Endothelial cell of umbilical vein (primary cell): ENCODE measurements at places on chromosomes 2 and 18. TPM values are rescaled to one million over a fixed set of nuclear protein-coding genes. Genes with fewer than 3 reads are reported as not detected.
A peak's percentile ranks its signal among the peaks of the same experiment; 100 is the strongest.

DNA sequence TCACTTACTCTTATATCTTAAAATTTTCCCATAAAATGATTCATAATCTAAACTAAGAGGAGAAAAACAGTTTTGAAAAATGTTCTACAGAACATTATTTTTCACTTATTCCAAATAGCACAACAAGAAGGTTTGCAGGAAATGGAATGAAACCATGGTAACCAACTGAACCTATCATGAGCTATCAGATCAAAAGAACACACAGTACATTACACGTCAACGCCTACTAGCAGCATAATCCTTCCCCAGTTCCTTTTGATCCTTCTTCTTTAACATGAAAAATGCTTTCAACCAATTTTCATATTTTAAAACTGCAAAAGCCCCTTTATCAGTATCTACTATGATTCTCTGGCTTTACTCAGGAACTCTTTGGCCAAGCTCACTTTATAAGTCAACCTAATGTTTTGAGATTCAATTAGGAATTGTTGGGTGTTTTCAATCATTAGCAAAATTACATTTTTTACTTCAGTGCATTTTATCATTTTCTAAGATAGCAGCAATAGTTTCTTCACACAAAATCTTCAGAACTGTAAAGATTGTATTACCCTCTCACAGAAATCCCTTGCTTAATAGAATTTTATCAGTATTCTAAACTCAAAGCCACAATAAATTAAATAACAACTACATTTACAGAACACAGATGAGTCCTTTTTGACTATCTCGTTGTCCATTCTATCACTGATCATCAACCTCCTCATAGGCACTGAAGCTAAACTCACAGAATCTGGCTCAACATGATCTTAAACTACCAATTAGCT, 102.5 kb downstream of the CHN1 start:
- DNase-seq: peak; percentile 24
- no peaks in the 10 kb centered on the region for H3K4me1 ChIP-seq
- H3K4me3 ChIP-seq: no peak overlapping the region
- H3K27ac ChIP-seq: no peak overlapping the region
- H3K27me3 ChIP-seq: no peaks in the 10 kb centered on the region

DNA sequence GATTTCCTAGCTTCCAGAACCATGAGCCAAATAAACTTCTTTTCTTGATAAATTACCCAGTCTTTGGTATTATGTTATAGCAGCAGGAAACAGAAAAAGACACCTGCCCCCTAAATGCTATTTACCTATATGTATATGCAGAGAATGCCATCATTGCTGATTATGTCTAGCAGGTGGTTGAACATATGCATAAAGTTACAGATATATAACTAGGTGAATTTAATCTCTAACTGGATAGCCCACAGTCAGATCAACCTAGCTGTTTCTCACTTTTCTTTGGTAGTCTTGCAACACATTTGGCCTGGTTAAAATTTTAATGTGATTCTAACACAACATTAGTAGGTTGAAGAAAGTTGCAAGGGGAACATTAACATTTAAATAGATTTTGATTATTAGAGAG, 7.1 kb upstream of the CERS6 start:
- H3K4me1 ChIP-seq: no peaks in the 10 kb centered on the region
- no peak overlapping the region for H3K27ac ChIP-seq
- no peak for DNase-seq

GRCh38 chr2:170694316-170694715, 20.8 kb upstream of the SP5 start:
- H3K27me3 ChIP-seq: no peaks in the 10 kb centered on the region
- H3K36me3 ChIP-seq: no peaks in the 10 kb centered on the region
- H3K27ac ChIP-seq: no peak overlapping the region

- H3K4me1 ChIP-seq: peaks cover 17% of the 10 kb centered on the region
- peaks cover 16% of the 10 kb centered on the region for H3K36me3 ChIP-seq
- no peak overlapping the region for H3K4me3 ChIP-seq
- no peak for DNase-seq
- H3K27me3 ChIP-seq: no peaks in the 10 kb centered on the region
Observed at GRCh38 chr2:218260166-218260565, 649 bp upstream of the GPBAR1 start.

GRCh38 chr2:26273501-26273900, 28.8 kb downstream of the HADHB start:
- H3K36me3 ChIP-seq: peaks cover 3% of the 10 kb centered on the region
- H3K4me1 ChIP-seq: peaks cover 18% of the 10 kb centered on the region

DNA sequence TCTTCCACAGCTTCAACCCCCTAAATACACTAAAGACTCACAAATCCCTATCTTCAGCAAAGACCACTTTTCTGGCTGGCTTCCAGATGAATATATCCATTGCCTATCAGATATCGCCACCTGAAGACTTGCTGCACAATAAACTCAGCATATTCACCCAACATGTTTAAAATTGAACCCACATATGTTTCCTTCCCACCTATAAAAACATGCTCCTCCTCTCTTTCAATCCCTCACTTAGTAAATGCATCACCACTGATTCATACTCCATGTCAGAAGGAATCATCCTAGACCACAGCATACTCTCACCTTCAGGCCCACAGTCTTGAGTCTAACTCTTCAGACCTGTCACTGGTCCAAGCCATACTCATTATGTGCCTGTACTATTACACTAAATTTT, 5.3 kb downstream of the SPC25 start:
- no peak overlapping the region for H3K27ac ChIP-seq
- peaks cover 8% of the 10 kb centered on the region for H3K4me1 ChIP-seq
- H3K27me3 ChIP-seq: no peaks in the 10 kb centered on the region
- H3K4me3 ChIP-seq: no peak overlapping the region

DNA sequence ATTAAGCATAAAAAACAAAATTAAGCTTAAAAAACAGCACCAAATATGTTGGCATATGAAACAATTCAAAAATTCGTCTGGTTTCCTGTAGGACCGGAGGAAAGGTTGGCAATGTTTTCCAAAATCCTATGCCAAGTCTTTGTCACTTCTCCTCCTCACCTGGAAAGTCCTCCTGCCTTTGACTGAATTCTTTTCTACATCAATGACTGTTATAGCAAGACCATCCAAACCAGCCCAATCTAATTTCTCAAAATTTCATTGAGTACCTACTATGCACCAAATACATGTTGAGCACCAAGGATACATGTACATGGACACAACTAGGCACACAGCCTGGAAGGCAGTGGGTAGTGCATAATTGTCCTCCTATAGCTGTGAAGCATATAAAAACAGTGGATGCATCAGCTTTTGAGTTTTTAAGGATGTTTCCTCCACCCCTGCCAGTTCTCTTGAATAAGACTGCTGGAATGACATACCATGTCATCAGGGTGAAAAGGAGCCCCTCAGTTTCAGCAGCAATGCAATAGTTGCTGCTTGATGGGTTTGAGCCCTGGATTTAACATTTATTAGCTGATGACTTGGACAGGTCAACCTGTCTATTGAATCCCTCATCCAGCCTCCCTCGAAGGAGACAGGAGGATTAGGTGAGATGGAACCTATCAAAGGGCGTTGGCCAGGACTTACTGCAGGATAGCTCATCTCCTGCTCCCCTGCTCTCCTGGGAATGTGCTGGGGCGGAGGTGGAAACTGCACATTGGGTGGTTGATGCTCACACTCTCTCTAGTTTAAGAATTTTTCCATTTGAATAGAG, 4.5 kb downstream of the FABP1 start:
- no peak for DNase-seq
- no peaks in the 10 kb centered on the region for H3K27me3 ChIP-seq
- H3K4me3 ChIP-seq: no peak overlapping the region
- H3K27ac ChIP-seq: no peak overlapping the region
- no peaks in the 10 kb centered on the region for H3K36me3 ChIP-seq

- no peak overlapping the region for H3K27ac ChIP-seq
- no peaks in the 10 kb centered on the region for H3K27me3 ChIP-seq
- H3K4me1 ChIP-seq: no peaks in the 10 kb centered on the region
- no peak overlapping the region for H3K4me3 ChIP-seq
- H3K36me3 ChIP-seq: peaks cover 2% of the 10 kb centered on the region
Observed at GRCh38 chr2:189074506-189074905, 100.3 kb downstream of the COL3A1 start.

- no peaks in the 10 kb centered on the region for H3K27me3 ChIP-seq
- H3K36me3 ChIP-seq: no peaks in the 10 kb centered on the region
- peaks cover 3% of the 10 kb centered on the region for H3K4me1 ChIP-seq
- no peak overlapping the region for H3K27ac ChIP-seq
- DNase-seq: no peak
Observed at GRCh38 chr2:75600461-75601011, 39.8 kb upstream of the EVA1A start.

DNA sequence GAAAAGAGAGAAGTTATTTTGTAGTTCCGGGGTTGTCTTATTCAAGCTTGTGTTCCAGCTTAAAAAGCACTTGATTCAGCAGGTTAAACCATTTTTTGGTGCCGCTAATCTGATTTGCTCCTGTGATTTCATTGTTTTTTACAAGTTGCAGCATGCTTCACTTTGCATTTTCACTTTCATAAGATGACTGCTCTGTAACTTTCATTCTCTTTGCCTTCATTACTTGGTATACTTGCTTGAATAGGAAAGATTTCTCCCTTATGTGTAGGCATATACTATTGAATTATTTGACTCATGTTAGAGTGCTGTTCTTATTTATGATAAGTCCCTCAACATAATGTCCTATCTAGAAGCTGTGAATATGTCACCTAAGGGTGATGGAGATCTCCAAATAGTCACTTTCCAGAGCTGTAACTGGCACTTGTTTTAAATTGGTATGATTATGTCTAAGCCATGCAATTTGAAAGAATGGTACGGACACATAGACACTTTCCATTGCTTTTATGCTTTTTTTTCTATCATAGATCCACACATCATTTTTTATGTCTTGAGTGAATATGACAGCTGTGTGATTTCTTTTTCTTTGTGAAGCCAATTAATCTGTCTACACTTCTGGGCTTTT, 254.5 kb downstream of the DSEL start:
- H3K4me1 ChIP-seq: peaks cover 26% of the 10 kb centered on the region
- DNase-seq: no peak
- H3K27me3 ChIP-seq: no peaks in the 10 kb centered on the region
- no peak overlapping the region for H3K4me3 ChIP-seq

DNA sequence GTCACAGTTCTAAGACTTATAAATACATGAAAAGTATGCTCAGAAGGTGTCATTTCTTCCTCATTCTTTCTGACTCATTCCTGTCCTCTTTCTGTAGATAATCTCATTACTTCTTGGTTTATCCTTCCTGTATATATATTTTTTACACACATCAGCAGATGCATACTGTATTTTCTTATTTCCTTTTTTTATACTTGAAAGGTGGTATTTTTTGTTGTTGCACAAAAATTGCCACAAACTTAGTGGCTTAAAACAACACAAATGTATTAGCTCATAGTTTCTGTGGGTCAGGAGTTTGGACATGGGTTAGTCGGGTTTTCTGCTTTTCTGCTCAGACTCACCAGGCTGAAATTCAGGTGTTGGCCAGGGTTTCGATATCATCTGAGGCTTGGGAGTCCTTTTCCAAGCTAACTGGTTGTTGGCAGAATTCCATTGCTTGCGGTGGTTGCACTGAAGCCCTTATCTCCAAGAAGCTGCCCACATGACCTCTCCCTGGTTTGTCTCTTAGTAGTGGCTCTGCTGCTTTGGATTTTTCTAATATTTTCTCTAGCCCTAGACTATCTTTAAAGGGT, 162.6 kb downstream of the FMNL2 start:
- H3K4me3 ChIP-seq: no peak overlapping the region
- peaks cover 21% of the 10 kb centered on the region for H3K4me1 ChIP-seq
- DNase-seq: no peak
- no peaks in the 10 kb centered on the region for H3K36me3 ChIP-seq

- H3K4me3 ChIP-seq: no peak overlapping the region
- no peaks in the 10 kb centered on the region for H3K4me1 ChIP-seq
- no peaks in the 10 kb centered on the region for H3K27me3 ChIP-seq
- H3K36me3 ChIP-seq: no peaks in the 10 kb centered on the region
Observed at GRCh38 chr18:23066060-23066459, 69.2 kb upstream of the CABLES1 start.

DNA sequence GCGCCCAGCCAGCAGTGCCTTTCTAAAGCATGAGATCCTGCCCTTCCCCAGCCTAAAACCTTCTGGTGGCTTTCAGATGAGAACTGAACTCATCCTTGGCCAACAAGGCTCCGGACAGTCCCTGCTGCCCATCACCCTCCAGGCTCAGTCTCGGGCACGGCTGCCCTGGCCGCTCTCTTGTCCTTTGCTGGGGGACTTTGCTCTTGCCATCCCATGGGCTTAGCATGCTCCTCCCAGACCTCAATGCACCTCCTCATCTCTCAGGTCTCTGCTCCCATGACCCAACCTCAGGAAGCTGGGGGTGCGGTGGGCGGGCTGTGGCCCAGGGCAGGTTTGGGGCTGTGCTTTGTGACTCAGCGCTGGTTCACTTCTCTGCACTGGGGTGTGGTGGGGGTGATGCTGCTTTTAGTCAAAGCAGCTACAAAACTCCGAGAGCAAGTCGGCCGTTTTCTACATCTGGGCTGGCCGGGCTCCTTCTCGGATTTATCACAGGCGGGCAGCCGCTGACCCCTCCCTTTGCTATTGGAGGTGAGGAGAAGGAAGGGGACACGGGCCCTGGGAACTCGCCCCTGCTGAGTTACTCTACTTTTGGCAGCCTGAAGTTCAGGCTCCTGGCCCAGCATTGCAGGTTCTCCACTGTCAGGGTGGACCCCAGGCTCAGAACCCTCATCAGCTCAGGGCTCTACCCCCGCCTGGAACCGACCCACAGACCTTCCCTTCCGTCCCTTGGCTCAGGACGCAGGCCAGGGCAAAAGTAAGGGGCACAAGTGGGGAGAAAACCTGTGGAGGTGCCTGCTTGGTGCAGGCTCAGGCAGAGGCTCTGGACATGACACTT, 90.6 kb upstream of the TAF1B start:
- H3K27ac ChIP-seq: no peak overlapping the region
- DNase-seq: no peak
- peaks cover 12% of the 10 kb centered on the region for H3K27me3 ChIP-seq
- H3K36me3 ChIP-seq: no peaks in the 10 kb centered on the region
- peaks cover 7% of the 10 kb centered on the region for H3K4me1 ChIP-seq
- no peak overlapping the region for H3K4me3 ChIP-seq

GRCh38 chr2:164186591-164186990, 434.7 kb downstream of the GRB14 start:
- no peaks in the 10 kb centered on the region for H3K4me1 ChIP-seq
- no peak overlapping the region for H3K27ac ChIP-seq
- H3K36me3 ChIP-seq: no peaks in the 10 kb centered on the region
- no peak overlapping the region for H3K4me3 ChIP-seq

GRCh38 chr2:58860586-58860985, 619.5 kb upstream of the FANCL start:
- no peaks in the 10 kb centered on the region for H3K27me3 ChIP-seq
- no peak overlapping the region for H3K4me3 ChIP-seq
- no peak for DNase-seq
- no peaks in the 10 kb centered on the region for H3K4me1 ChIP-seq

- peaks cover 12% of the 10 kb centered on the region for H3K36me3 ChIP-seq
- peak; percentile 90 for DNase-seq
- H3K27me3 ChIP-seq: no peaks in the 10 kb centered on the region
Observed at GRCh38 chr2:105396254-105397024, 2.4 kb downstream of the FHL2 start.

- H3K4me3 ChIP-seq: no peak overlapping the region
- no peaks in the 10 kb centered on the region for H3K27me3 ChIP-seq
- H3K4me1 ChIP-seq: no peaks in the 10 kb centered on the region
- H3K27ac ChIP-seq: no peak overlapping the region
- no peak for DNase-seq
Observed at GRCh38 chr18:75612456-75612855, 185.0 kb upstream of the SMIM21 start.

SNED1 gene
- 17.2 and 22.1 TPM in 2 replicates for total RNA-seq

NMS gene
- total RNA-seq: not detected in 2 replicates

FBLN7 gene
- total RNA-seq: 2.1 and 3.3 TPM in 2 replicates

MC2R gene
- not detected in 2 replicates for total RNA-seq

PHOSPHO2 gene
- total RNA-seq: 2.7 TPM in 2 replicates
